Erythroblast (primary cell): ENCODE measurements at places on chromosomes 2 and 18.
A peak's percentile ranks its signal among the peaks of the same experiment; 100 is the strongest.

DNA sequence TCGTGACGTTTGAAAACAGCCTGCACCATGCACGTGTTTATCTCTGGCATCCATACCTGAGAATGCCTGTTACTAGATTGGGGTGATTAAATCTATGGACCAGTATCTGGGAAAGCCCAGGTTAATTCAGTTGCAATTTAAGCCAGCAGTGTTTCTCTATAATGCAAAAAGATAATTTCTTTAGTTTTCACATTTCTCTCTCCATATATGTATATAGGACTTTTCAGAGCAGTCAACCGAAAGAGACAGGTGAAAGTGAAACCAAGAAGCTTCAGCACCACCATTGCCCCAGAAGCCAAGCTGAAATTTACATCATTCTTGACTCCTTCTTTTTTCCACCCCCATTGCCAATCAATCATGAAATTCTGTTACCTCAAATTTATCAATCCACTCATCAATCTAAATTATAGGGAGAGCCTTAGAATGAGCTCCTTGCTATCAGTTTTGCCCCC lies 2.7 kb upstream of the LRP2 start:
- DNase-seq = peak; percentile 28

DNA sequence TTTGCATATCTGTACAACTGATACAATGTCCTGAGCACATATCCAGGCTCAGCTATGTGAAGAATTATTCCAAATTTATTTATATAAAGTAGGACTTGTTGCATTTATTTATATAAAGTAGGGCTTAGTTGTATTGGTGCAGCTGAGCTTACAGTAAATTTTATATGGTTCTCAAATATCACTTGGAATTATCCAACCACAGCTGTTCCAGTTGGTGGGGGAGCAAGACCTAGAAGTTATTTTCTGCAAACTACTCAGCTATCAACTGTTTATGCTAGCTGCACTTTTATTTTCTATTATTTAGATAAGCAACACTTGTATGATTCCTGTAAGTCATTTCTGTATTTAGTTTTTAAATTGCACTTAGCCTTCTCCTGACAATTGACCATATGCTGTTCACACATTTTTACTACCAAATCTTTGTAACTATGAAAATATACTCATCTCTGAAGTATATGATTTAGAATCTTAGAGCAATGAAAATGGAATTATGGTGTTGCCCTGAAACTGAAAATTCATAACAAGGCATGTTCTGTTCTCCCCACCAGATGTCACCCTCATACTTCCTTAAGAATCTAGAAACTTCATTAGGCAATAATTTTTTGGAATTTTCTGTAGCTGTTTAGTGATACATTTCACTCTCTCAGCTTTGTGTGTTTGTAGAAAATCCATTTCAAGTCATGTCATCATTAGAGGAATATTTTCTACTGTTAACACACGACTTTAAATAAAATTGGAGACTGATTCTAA lies 157.0 kb upstream of the CBLN2 start:
- no peak for DNase-seq

GRCh38 chr2:17867133-17867532 lies 11.3 kb upstream of the KCNS3 start:
- DNase-seq = no peak

DNA sequence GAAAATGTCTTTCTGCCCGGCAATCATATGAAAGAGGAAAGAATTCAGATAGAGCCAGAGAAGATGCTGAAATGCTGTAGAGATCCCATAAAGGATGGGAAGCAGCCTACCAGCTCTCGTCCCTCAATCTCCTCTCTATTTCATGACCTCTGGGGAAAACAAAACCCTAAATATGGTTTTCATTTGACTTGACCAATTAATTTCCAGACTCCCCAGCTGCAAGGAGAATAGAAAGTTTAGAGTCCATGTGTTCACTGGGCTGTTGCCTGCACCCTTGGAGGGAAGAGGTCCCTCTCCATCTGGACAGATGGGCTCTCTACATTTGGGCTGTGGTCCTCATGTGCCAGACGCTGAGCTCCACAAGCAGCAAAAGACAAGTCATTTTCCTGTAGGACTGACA lies 40.6 kb downstream of the CAPN13 start:
- no peak for DNase-seq

DNA sequence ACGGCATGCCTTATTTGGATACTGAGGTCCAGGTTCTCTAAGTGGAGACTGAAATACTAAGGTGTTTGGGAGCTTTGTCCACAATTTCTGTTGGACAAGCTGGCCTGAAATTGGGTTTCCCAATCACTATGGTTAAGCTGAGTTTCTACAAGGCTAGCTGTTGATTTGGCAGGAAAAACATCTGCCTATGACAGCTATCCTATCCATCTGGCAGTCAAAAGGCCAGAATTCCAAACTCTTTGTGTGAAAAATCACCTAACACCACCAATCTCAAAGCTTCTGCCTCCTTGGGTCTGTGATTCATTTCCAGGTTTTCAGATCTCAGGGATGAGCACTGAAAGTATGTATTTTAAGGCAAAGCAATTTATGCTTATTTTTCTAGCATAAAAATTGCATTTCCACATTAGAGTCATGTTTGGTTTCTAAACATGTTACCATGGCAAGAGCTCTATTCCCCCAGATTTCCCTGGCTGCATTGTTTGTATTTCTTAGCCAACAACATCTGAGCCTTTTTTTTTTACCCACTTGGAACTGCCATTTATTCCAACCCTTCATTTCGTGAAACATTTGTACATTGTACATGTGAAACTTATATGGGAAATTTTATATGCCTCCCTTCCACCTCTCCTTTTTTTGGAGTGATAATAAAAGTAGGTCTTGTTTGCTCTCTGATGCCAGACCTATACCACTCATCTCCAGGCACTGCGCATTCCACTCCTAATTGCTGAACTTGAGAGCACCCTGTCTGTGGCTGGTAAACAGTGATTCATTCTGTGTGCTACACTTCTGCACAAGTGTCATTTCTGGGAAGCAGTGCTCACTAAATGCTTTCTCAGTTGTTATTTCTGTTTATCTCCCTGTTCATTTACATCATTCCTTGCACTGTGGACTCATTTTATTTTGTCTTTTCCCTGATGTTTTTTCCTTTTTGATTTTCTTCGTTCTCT lies 15.9 kb upstream of the CCDC85A start:
- DNase-seq = no peak

DNA sequence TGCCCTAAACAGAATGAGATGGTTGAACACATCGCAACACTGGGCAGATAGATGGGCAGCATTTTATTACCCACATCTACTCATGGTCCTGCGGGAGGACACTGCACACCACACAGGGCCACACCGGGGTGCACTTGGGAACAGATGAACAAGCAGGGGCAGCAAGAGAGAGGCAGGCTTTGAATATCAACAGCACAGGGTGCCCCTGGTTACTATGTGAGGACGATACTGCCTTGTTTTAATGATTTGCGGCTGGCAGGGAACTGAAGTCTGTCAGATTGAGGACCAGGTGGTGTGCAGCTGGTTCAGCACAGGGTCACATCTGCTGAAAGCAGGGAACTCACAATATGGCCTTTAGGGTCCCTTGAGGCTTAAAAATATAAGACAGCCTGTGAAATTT lies 195.7 kb downstream of the PIEZO2 start:
- no peak for DNase-seq

GRCh38 chr2:172251231-172251630 lies 148.5 kb upstream of the DLX2 start:
- DNase-seq = no peak

GRCh38 chr2:209761566-209761965 lies 10.1 kb upstream of the UNC80 start:
- DNase-seq = no peak

DNA sequence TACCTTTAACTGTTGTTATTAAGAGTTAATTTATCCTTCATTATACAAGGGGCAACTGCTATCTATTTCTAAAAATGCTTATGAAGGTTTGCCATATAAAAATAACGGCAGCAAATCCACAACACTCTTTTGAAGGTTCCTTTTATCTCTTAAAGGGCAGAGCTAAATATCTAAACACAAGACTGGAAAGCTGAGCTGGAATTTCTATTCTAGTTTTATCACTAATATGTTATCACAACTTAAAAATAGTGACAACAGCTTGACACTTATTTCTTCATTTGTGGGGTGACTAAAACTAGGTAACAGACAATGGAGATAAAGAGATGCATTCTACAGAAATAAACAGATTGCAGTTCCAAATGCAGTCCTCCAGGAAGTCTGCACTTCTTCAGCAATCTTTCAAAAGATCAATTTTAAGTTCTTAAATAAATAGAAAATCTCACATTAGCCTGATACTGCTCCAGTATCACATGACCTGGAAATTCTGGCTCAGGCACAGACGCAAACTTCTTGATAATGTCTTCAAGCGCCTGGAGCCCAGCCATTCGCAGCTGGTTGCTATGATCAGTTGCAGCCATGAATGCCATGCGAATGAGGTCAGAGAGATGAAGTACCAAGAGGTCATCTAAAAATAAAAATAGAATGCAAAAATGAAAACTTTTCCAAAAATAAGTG lies 54.0 kb upstream of the STRN start:
- no peak for DNase-seq

GRCh38 chr2:101012054-101012705 lies 10.1 kb downstream of the RPL31 start:
- DNase-seq = no peak
